ENCODE measurements at places on chromosomes 4 and X.

- no peak for DNase-seq
Observed at GRCh38 chrX:102765217-102765616, 44.7 kb downstream of the GPRASP3 start.

GRCh38 chr4:70589785-70590184 lies 2.3 kb upstream of the AMBN start:
- DNase-seq = no peak

- no peak for DNase-seq
Observed at GRCh38 chr4:159308566-159309340, 205.9 kb downstream of the RAPGEF2 start.

DNA sequence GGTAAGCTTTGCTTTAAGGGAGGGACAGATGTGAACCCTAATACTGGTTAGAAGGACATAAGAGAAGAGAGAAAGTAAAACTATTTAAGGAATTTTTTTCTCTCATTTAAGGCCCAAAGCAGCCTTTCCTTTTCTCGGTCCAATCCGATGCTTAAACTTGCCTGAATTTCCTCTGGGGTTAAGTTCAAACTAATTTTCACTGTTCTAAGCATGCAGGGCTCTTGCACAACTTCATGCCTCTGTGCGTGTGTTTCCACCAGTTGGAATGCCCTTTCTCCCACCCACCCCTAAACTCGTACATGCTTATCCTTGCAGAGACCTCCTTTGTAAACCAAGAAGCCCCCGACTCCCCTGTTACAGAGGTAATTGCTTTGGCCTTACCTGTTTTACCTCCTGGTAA lies 204.7 kb downstream of the CBR4 start:
- no peak for DNase-seq

DNA sequence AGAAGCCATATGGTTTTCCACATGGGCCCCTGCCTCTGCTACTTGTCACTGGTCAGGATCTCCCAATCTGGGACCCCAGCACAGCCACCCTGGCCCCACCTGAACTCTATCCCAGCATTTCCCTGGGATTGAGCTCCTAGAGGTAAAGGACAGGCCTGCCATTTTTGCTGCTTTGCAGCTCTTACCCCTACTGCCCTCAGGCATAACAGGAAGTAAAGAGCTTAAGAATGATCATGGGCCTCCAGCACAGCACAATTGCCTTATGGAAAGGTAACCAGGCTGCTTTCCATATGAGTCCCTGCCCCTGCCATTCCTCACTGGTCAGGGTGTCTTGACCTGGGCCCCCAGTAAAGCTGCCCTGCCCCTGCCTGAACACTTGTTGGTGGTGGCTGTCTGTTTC lies 254.9 kb upstream of the ZCCHC13 start:
- DNase-seq = no peak

DNA sequence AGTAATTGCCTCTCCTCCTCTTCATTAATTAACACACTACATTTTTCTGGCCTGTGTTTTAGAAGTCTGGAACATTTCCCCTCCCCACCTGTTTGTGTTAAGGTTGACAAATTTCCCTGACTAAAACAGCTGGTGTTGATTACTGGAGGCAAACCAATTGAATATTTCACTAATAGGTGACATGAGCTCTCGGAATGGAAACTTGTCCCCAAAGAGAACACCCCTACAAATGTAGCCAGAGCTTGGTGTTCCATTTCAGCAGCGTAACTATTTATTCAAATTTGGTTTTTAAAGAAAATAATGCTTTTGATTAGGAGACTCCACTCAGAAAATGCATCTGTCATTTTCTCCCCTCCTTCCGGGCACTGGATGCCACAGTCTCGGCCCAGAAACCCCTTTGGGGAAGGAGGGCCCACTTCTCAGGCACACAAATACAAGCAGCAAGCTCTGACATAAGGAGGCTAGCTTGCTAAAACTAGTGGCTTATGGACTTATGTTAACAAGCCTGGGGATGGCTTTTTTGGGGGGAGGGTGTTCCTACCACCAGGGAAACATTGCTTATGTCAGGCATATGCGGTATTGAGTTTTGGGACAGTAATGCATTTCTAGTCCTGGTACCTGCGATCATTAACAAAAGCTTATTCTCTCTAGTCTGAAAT lies 2.2 kb downstream of the RNF150 start:
- DNase-seq = no peak

GRCh38 chr4:25986807-25987206 lies 72.8 kb downstream of the SMIM20 start:
- no peak for DNase-seq

GRCh38 chr4:1973218-1973617 lies 35.6 kb downstream of the NELFA start:
- no peak for DNase-seq

GRCh38 chr4:185018834-185019455 lies 655 bp downstream of the HELT start:
- no peak for DNase-seq

- DNase-seq = no peak
Observed at GRCh38 chrX:138150709-138151108, 560.8 kb downstream of the FGF13 start.

GRCh38 chrX:101051153-101051548 lies 760 bp downstream of the TRMT2B start:
- no peak for DNase-seq

DNA sequence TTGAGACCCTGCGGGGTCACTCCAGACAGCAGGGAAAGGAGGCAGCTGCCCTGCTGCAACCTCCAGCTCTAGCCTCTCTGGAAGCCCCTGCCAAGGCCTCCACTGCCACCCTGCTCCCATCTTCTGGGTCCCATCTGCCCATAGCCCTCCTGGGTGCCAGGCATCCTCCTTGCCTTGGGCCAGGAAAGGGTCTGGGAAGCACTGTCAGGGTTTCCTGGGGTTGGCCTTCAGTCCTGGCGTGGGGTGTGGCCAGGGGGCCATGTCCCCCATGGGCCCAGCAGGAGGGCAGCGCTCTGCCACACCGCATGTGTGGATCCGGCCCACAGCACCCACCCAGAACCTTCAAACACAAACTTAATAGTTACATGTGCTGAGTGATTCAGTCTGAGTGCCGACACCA lies 3.4 kb upstream of the CPLX1 start:
- no peak for DNase-seq

GRCh38 chr4:163865010-163865409 lies 370.5 kb downstream of the TMA16 start:
- no peak for DNase-seq

DNA sequence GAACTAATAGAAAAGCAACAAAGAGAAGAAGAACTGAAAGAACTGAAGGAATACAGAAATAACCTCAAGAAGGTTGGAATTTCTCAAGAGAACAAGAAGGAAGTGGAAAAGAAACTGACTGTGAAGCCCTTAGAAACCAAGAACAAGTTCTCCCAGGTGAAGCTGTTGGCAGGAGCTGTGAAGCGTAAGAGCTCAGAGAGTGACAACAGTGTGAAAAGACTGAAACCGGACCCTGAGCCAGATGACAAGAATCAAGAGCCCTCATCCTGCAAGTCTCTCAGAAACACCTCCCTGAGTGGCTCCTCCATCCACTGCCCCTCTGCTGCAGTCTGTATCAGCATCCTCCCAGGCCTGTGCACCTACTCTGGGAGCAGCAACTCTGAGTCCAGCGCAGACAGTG lies 8.4 kb upstream of the FHDC1 start:
- no peak for DNase-seq

DNA sequence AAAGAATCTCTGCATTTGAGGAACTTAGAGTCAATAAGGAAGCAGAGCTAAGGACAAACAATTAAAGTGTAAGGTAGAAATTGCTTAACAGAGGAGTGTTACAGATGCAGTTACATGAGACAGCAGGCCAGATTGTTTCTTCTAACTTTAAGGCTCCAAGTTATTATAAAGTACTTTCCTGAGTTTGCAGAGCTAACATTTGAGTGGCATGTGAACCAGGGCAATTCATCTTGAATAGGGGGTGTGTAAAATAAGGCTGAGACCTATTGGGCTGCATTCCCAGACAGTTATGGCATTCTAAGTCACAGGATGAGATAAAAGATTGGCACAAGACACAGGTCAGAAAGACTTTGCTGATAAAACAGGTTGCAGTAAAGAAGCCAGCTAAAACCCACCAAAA lies 7.6 kb upstream of the LNX1 start:
- DNase-seq = no peak

GRCh38 chrX:138709886-138710791 lies 1.4 kb downstream of the FGF13 start:
- no peak for DNase-seq

- DNase-seq = no peak
Observed at GRCh38 chrX:115900425-115900824, 270.1 kb upstream of the AGTR2 start.

All from HCT116 (cell line).